ENCODE measurements at places on chromosomes 2 and 18.

GRCh38 chr2:208529796-208530195, 123.2 kb downstream of the PTH2R start:
- DNase-seq = no peak

GRCh38 chr18:71221405-71221804, 932.6 kb downstream of the SOCS6 start:
- DNase-seq = no peak

GRCh38 chr18:21660078-21660477, 44.5 kb downstream of the ABHD3 start:
- DNase-seq = no peak

GRCh38 chr2:68045342-68045741, 17.5 kb downstream of the C1D start:
- no peak for DNase-seq

GRCh38 chr18:44986933-44987332, 306.2 kb downstream of the SETBP1 start:
- no peak for DNase-seq

DNA sequence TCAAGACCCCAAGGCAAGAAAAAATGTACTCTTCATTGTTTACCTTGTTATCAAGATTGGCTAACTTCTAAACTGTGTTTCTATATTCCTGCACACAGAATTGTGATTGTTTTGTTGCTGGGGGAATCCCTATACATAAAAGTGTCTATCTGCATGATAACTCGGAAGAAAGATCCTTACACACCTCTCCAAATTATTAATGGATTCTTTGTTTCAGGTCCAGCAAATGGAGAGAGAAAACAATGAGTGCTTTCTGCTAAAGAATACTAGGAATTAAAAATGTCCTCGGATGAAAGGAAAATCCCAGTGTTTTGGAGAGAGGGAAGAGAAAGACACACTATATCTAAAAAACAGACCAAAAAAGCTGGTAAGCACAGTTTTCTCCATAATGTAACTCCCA, 6.2 kb upstream of the DAPL1 start:
- no peak for DNase-seq

DNA sequence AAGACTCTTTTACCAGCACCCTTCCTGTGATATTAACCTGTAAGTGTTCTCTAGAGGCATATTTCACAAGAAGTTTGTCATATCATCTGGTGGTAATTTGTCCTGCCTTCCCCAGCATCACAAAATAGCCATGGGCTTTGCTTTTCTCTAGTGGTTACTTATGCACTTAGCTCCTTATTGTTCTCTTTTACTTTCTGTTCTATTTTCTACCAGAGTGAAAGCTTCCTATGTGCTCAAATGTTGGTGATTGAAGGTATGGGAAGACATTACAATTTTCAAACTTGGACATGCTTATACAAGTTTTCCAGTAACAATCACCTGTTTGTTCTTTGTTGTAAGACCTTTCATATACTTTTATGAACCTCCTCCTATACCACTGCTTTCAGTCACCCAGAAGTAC, 87.0 kb upstream of the KCNH7 start:
- DNase-seq = no peak

DNA sequence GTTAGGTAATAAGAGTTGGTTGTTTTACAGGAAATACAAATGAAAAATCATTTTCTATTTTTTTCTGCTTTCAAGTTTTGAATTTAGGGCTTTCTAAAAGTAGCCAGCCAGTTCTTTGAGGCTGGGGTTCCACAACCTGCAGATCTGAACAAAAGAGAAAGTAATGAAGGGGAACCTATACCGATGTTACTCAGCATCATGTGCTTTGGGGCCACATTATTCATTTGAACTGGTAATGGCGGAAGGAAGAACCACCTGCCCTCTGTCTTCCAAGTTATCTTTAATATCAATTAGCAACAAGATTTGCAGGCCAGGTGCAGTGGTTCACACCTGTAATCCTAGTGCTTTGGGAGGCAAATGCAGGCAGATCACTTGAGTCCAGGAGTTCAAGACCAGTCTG, 12.9 kb upstream of the MRO start:
- no peak for DNase-seq

DNA sequence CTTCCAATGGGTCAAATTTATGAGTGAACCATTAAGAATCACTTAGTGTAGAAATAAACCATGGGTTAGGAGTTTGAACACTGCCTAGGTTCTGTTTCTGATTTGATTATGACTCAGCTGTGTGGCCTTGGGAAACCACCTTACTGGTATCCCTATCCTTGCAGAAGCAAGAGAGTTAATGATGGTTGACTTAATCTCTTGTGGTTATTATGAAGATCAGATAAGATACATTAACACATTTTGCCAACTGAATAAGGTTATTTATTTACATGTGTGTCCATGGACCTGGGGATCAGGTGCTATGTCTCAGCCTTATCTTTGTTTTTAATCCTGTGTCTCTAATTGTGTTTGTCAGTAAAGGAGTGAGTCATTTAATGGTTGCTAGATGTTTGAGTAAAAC, 5.4 kb upstream of the KCNJ13 start:
- no peak for DNase-seq

- no peak for DNase-seq
These were observed 326.5 kb upstream of the THUMPD2 start for GRCh38 chr2:40105593-40105992.

DNA sequence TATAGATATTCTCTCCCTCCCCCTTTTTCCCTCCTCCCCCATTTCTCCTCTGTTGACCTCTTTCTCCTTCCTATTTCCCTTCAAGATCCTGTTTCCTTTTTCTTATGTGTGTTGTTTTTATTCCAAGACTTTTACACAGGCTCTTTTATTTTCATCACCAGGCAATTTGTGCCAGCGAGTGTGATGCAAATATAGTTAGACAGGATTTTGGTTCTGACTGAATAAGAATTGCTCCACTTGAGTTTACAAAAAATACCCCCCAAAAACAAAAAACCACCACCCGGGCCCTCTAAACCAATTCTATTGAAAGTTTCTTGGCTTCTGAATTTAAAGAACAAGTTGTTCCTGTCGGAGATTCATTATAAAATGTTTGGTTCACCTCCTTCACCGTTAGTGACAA, 50.9 kb upstream of the MAPK4 start:
- no peak for DNase-seq

DNA sequence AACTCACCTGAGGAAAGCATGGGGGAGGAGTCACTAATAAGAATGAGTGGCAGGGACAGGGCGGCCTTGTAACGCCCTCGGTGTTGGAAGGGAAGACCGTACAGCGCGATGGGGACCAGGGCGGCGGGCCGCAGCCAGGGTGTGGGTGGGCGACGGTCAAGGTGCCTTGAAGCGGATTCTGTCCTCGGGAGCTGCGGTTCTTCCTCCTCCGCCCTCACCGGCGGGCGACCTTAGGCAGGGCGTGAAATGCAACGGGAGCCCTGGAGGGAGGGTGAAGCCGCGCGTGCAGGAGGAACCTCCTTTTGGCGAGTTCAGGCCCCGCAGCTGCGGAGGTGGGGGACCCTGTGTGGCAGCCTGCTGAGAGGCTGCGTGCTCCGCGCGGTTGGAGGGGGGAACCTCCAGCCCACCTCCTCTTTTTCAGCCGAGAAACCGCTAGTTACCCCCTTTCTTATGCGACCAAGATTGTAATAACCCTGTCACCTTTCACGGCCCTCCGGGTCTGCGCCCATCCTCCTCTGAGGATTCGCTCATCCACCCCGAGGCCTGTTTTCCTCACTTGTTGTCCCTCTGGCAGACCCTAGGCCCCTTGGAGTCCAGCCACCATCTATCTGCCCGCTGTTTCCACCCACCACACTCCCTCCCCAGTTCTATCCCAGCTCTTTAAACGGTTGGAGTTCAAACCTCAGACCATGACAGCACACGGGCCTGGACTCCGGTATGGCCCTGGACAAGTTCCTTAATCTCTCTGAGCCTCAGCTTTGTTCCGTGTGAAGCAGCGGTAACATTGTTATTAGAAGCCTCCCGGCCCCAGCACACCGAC, 823 bp upstream of the RNU2-63P start:
- DNase-seq = peak; percentile 54

DNA sequence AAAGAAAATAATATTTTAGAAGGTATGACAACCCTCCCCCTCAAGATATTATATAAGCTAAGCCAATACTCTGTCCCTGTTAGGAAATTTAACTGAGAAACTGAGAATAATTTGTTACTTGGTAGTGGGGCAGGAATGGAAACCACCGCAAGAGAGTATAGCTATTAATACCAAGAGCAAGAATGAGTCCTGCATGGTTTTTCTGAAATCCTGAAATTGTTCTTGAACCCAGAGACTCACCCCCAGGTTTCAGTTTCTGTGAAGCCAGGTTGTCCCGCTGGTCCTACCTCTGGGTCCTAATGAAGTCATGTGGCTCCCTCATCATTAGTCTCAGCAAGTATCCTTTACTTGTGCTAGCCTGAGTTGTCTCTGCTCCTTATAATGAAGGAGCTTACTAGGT, 671.0 kb upstream of the ACVR2A start:
- no peak for DNase-seq

- no peak for DNase-seq
These were observed 7.2 kb upstream of the SFXN5 start for GRCh38 chr2:73078457-73079411.

DNA sequence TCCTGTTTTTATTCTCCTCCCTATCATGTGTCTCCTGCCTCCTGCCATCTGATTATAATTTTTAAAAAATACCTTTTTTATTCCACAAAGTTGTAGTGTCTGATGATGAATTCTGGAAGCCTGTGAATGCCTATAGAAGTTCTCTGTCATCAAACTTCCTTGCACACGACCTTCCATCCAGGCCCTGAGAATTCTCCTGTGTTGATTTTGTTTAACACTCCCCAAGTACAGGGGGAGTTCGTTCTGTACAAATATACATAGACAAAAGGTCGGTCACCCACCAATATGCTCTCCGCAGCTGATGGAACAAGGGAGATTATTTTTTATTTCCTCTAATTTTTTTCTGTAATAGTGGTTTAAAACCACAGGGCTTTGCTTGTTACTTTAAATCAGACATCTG, 232.5 kb downstream of the PIEZO2 start:
- DNase-seq = no peak

- DNase-seq = peak; percentile 19
These were observed 15.2 kb downstream of the GALNT3 start for GRCh38 chr2:165778653-165779451.

GRCh38 chr2:9988320-9988719, 36.8 kb downstream of the GRHL1 start:
- DNase-seq = no peak

DNA sequence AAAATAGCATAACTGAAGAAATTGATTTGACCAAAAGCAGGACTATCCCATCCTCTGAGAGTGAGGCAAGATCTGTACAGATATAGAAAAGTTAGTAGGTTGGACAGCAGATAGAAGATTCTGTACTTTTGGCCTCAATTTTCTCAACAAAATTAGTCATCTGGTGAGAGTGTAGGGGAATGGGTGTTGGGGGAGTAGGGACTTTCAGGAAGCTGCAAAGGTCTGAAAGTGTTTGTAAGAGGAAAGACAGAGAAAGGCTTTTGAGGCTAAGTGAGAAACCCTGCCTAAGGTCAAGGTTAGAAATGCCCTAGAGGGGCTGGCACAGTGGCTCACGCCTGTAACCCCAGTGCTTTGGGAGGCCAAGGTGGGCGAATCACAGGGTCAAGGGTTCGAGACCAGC, 40.3 kb downstream of the DAPL1 start:
- DNase-seq = no peak

Measured in AML-193 (cell line).